ENCODE measurements at places on chromosomes 16 and 17.

DNA sequence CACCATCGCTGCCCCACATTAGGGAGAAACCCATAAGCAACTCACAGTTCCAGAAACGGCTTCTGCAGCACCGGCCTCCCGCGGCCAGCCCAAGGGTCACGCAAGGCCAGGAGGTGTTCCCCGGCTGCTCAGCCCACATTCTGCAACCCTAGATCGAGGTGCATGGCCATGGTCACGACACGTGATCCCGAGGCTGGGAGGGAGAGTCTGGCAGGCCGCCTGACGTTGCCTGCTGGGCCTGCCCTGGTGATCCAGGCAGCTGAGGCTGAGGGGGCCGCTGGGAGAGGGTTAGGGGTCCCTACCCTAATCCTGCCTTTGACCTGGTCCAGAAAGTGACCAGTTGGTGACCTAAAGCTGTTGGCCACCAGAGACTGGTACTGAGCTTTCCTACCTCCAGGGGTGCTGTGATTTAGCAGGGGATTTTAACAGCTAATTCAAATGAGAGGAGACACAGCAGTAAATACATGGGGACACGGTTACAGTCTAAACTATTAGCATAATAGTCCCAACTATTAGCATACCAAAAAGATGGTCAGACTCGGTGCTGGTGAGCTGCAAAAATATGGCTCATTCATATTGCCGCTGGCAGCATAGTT, 97.4 kb upstream of the CIBAR2 start:
- no peak for DNase-seq

- DNase-seq, result no peak
These were observed 3.0 kb downstream of the PDZD9 start for GRCh38 chr16:21997697-21998480.

DNA sequence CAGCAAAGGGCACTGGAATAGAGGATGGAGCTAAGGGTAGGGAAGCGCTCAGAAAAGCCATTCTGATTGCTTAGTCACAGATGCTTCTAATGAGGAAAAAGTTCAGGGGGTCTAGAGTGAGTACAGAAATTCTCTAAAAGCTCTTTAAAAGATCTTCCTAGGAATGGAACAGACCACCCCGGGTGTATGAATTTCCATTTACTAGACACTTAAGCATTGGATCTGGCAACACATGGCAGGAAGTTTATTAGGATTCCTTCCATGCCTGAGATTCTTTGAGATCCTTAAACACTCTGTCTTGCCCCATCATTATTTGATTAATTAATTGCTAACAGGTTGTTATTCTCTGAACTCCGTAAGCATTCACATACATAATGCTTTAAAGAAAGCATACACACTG, 8.5 kb downstream of the KRTAP9-7 start:
- no peak for DNase-seq

- DNase-seq, result no peak
These were observed 53.1 kb downstream of the CFDP1 start for GRCh38 chr16:75379911-75380847.

- no peak for DNase-seq
These were observed 48.3 kb downstream of the TBC1D16 start for GRCh38 chr17:79987187-79987934.

- DNase-seq, result no peak
These were observed 78.1 kb upstream of the GNAO1 start for GRCh38 chr16:56113223-56113622.

DNA sequence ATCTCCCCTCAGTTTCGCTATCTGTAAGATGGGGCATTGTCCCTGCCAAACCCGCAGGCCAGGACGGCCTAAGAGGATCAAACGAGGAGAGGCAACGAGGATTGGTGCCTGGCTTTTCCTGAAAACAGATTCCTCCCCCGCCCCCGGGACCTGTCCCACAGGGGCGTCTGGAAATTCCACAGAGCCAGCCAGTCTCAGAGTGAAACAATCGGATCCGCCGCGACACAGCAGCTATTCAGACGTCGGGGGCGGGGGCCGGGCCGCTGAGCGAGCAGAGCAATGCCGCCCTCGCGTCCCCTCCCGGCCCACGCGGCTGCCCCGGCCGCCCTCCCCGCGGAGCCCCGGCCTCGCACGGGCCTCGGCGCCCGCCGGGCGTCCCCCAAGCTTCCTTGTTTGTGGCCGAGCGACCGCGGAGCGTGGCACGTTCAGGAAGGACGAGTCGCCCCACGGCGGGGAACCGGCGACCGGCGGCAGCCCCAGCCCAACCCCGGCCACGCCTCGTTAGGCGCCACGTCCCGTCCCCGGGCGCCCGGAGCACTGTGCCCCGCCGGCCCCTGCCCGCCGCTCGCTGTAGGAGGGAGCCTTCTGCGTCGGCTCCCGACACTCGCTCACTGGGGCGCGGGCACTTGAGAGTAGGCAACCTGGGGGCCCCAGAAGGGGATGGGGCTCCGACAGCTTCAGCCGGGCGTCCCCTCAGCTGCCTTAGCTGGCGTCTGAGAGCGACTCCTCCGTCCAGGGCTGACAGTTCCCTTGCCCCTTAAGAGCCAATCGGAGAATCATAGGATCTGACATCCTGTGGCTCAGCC, 29.6 kb upstream of the PHOSPHO1 start:
- DNase-seq, result peak; percentile 79

DNA sequence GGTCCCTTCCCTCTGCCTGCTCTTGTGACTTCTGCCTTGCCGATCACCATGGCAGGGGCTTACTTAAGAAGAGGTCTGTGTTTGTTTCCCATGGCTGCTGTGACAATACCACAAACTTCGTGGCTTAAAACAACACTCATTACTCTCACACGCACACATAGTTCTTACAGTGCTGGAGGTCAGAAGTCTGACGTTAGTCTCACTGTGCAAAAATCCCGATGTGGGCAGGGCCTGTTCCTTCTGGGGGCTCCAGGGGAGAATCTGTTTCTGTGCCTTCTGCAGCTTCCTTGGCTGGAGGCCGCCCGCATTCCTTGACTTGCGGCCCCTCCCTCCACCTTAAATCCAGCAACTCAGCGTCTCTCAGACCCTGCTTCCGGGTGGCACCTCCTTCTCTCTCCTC, 249.2 kb upstream of the GSE1 start:
- no peak for DNase-seq

DNA sequence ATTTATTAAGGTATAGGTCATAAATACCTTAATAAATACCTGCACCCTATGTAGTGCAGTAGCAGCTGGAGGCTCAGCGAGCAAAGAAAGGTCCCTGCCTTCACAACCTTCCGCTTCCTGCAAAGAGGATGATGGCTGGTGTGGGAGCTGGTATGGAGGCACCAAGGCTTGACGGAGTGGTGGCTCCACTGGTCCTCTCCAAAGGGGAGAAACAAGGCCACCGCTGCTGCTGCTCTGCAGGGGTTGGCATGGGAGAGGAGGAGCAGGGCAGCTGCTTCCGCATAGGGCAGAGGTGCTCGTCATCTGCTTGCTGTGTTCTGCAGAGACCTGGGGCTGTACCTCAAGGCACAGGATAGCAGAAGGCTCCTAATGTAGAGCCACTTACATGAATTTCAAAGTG, 52.8 kb downstream of the NDEL1 start:
- no peak for DNase-seq

GRCh38 chr17:7408252-7408727, 645 bp downstream of the NLGN2 start:
- no peak for DNase-seq
